Mucosa of descending colon (tissue), 3 donors: ENCODE measurements at places on chromosomes 7 and 10. TPM values are rescaled to one million over a fixed set of nuclear protein-coding genes. Genes with fewer than 3 reads are reported as not detected.

GRCh38 chr7:102916426-102916825 lies 3.6 kb downstream of the LRRC17 start:
- DNase-seq: no peak

DNA sequence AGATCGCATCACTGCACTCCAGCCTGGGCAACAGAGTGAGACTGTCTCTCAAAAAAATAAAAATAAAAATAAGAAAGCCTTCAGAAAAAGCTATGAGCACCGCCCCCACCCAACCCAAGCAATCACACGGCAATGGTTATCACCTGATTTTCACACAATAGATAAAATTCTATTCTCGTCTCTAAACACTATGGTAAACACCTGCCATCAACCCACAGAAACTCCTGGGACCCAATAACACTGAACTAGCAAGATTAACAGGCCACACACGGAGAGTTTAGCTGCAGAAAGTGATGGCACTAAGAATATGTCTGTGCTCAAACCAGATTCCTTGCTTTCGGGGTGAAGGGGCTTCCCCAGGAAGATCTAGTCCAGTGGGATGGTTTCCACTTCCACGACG lies 173.8 kb downstream of the DIP2C start:
- DNase-seq: no peak

- peak; percentile 51 for DNase-seq
These were observed 35.0 kb downstream of the UNC5B start for GRCh38 chr10:71247414-71247705.

DNA sequence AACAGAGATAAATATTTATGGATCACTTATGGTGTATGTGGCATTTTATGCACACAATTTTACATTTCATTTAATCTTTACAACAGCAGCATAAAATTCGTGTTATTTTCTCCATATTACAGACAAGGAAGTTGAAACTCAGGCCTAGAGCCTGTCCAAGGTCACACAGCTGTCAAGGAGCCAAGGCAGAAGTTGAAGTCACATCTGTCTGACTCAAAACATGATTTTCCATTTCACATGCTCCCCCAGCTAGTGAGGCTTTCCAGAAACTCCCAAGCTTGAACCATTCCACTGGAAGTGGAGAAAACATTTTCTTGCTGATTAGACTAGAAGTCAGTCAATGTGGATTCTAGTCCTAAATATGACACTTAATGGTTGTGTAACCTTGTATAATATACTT lies 110.5 kb downstream of the HECTD2 start:
- DNase-seq: peak; percentile 32

DNA sequence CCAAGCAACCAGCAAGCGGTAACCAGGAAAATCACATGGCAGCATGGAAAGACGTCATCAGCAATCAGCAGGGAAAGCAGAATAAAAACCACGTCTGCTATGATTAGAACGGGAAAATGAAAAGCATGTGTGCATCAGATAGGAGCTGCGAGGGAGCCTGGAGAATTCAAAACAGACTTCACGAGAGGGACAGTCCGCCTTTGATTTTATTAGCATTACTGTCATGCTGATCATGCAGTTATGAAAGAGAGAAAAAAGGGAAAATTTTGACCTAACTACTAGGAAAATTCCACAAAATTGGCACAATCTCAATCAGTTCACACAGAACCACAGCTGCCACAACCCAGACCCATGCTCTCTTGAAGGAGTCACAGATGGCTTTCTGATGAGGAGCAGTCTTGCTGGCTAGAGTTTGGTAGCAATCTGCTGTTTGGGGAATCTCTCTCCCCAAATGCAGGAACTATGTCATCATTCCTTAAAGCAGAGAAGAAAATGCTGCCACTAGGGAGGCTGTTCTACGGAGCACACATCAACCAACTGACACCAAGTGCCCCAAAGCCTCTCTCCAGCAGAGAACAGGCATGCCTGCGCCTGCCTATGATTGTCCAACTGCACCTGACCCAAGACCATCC lies 295.9 kb downstream of the TNS3 start:
- no peak for DNase-seq

DNA sequence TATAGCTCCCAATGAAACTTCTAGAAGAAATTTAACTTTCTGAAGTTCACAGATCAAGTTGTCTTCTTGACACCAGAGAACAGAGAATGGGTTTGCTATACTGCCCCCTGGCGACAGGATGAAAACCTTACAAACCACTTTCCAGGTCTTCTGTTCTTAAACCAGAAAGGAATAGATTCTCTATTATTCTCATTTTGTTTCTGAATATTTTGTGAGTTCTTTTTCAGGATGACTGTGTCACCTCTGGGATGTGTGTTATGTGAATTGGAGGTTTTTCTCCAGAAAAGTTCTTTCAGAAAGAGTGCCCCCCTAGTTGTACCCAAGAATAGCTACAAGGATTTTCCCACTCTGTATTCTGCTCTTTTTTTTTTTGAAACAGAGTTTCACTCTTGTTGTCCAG lies 6.3 kb downstream of the IFT22 start:
- DNase-seq: peak; percentile 47

The PAPOLB gene
- not detected for total RNA-seq

GRCh38 chr10:113108194-113108835 lies 158.3 kb downstream of the TCF7L2 start:
- no peak for DNase-seq

DNA sequence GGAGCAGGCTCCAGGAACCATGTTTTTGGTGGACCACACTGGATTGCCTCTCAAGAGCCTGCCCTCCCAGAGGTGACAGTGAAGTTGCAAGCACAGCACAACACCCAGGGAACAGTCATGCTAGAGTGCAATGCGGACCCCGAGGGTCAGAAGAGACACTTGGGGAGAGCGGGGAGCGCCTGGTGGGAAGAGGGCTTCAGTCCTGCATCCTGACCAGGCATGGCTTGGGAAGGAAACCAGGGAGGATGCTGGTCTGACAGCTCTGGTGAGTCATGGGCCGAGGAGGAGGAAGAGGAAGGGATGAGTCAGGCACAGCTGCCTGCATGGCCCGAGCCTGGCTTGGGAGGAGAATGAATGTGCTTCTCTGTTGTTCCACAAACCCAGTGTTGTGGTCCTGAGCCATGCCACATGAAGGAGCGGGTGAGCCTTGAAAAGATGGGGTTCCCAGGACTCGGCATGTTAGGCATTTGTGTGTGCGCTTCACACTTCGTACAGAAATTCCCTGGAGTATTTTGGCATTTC lies 29.5 kb upstream of the ANKRD2 start:
- DNase-seq: peak; percentile 76

GRCh38 chr7:121385800-121386179 lies 10.3 kb downstream of the FAM3C start:
- no peak for DNase-seq

DNA sequence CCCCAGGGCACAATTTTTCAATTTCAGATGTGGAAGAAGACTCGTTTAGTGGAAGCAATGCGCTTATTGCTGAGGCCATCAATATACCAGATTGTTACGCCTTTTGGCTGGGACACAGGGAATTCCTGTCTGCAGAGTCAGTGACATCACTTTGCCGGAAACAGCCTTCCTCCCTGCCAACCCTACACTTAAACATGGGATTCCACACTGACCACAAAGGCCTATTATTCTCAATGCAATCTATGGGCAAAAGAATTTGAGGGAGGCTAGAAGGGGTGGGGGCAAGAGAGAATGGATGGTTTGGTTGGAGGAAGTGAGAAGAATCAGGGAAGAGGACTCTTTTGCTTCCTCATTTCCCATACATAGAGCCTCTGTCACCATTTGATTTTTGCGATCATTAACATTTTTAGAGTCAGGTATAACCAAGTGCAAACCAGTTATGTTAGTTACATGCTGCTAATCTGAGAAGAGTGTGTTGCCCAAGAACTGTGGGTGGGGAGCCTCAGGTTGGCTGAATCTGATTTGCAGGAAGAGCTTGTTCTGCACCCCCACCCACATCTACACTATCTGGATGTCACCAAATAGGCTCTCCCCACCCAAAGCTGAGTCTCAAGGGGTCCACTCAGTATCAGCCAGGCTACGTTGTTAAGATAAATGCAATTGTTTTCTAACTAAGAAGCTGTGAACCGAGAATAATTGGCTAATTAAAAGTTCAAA lies 58.2 kb downstream of the ENTPD1 start:
- DNase-seq: no peak

DNA sequence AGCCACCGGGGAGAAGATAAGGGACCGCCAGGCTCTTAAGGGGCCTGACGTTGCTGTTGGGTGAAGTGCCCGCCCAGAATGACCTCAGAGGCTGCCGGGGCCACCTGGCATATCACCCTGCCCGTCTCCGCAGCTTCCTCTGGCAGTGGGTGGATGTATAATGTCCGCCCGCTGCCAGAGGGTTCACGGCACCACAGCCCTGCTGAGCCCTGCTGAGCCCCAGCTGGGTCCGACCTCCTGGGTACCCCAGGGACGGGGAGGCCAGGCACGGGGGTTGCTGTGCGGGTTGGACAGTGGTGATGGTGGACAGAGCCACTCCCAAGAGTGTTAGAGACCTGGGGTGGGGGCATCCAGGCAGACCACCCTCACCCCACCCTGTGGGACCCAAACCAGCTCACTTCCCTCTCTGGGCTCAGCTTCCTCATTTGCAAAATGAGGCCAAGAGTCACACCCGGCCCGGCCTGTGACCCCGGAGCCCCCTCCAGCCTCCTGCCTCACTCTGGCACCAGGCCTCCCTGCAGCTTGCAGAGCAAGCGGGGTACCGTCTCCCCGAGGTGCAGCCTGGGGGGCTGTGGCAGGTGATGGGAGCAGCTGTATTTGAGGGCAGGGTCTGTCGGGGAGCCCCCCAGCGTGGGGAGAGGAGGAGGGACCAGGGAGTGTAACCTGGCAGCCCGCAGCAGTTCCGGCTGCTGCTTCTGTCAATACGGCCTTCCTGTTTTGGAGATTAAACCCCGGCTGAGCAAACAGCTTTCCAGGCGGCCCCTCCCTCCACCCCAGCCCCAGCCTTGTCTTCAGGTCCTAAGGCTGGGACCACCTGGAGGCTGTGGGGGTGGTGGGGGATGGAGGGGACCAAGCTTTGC lies 8.4 kb upstream of the LFNG start:
- DNase-seq: peak; percentile 66

- DNase-seq: peak; percentile 42
These were observed 276.1 kb downstream of the DNAJB6 start for GRCh38 chr7:157612664-157613561.

DNA sequence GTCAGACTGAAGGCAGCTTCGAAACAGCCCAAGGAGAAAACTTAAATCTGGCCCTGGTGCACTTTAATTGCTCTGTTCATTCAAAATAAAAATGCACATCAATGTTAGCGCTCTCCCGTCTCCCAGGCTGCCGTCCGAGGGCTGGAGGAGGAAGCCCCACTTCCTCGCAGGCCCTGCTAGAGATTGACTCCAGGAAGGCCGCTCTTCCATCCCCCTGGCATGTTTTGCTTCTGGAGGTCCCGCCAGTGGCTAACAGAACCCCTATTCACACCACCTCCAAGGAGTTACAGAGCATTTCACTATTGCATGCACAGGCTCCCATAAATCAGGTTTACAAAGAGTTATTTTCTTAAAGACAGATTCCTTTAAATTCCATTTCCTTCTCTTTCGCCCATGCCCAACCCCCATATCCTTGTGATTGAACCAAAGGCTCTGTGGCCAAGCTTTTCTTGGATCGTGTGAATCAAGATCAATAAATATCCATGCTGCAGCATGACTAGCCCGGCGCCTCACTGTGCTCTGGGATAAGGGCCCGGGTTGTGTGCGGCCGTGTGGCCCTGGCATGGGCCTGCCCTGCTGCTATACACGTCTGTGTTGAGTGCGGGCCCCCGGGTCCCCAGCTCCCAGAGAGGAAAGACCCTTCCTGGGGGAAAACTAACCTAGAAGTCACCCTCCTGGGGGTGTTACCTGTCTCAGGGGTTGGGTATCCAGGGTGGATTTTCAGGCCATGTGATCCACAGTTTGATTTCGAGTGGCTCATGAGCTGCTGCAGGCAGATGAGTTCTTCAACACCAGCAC lies 118.7 kb upstream of the GDF10 start:
- no peak for DNase-seq

DNA sequence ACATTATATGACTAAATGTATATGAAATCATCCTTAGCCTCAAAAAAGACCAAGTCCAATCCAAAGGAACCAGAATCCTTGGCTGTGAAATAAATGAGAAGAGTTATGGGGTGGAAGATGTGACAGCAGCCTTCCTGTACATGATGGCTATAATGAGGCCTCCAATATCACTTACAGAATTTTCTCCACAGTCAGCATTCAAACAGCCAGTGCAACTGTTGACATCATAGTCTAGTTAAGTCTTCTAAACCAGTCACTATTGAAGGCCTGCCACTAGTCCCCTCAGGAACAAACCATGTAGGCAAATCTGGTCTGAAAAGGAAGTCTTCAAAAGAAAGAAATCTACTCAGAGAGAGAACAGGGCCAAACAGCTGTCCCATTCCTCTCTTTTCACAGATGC lies 219.5 kb upstream of the CCDC6 start:
- DNase-seq: no peak

DNA sequence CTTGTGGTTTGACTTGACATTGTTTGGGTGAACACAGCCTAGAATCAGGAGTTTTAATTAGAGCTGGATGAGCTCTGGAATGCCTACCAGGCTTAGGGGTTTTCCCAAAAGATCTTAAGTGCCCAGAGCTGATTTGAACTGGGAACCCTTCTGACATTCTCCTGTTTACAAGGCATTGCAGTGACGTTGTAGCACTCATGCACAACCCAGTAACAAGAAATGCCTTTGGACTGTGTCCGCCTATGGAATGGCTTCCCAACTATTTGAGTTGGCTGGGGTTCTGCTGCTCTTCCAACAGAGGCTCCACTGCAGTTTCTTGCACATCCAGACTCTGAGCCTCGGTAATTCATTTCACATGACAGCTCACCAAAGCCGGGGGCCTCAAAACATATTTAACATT lies 76.7 kb upstream of the MKX start:
- no peak for DNase-seq

The MKX gene
- 0.26 TPM for total RNA-seq

DNA sequence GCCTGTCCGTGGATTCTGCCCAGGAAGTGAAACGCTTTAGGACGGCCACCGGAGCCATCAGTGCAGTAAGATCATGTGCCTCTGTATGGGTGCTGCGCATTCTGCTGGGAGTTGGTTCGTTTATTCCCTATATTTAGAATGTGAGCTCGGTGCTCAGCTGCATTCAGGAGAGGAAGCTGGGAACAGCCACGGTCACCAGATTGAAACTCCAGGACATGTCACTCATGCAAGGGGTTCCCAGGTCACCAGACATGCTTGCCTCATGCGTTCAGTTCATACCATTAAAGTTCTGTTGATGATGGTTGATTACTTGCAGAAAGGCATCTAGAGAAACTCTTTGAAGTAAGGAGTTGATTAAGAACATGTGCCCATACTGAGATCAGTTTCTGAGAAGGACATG lies 78.1 kb downstream of the TRRAP start:
- DNase-seq: no peak

The LIPJ gene
- 0.34 TPM for total RNA-seq

The IGFBP1 gene
- not detected for total RNA-seq

GRCh38 chr10:104337521-104337984 lies 712 bp downstream of the ITPRIP start:
- peak; percentile 65 for DNase-seq
